ENCODE measurements at places on chromosomes 2 and 18. TPM values are rescaled to one million over a fixed set of nuclear protein-coding genes. Genes with fewer than 3 reads are reported as not detected.

DNA sequence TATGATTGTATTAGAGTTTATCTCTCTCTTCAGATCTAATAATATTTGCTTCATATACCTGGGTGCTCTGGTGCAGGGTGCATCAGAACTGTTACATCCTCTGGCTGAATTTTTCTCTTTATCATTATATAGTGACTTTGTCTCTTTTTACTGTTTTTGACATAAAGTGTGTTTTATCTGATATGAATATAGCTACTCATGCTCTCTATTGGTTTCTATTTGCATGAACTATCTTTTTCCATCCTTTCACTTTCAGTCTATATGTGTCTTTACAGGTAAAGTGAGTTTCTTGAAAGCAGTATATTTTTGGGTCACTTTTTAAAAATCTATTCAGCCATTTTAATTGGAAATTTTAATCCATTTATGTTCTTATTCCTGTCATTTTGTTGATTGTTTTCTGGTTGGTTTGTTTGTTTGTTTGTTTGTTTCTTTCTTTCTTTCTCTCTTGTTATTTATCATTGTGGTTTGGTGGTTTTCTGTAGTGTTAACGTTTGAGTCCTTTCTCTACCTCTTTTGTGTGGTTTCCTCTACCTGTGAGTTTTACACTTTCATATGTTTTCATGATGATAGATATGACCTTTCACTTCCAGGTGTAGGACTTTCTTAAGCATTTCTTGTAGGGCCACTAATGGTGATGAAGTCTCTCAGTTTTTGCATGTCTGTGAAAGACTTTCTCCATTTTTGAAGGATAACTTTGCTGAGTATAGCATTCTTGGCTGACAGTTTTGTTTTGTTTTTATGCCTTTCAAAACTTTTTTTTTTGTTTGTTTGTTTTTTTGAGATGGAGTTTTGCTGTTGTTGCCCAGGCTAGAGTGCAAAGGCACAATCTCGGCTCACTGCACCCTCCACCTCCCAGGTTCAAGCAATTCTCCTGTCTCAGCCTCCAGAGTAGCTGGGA is 54.9 kb downstream of the CCNT2 start:
- H3K4me3 ChIP-seq, result no peak overlapping the region
- DNase-seq, result no peak
- H3K27me3 ChIP-seq, result no peaks in the 10 kb centered on the region
- H3K4me1 ChIP-seq, result no peaks in the 10 kb centered on the region

DNA sequence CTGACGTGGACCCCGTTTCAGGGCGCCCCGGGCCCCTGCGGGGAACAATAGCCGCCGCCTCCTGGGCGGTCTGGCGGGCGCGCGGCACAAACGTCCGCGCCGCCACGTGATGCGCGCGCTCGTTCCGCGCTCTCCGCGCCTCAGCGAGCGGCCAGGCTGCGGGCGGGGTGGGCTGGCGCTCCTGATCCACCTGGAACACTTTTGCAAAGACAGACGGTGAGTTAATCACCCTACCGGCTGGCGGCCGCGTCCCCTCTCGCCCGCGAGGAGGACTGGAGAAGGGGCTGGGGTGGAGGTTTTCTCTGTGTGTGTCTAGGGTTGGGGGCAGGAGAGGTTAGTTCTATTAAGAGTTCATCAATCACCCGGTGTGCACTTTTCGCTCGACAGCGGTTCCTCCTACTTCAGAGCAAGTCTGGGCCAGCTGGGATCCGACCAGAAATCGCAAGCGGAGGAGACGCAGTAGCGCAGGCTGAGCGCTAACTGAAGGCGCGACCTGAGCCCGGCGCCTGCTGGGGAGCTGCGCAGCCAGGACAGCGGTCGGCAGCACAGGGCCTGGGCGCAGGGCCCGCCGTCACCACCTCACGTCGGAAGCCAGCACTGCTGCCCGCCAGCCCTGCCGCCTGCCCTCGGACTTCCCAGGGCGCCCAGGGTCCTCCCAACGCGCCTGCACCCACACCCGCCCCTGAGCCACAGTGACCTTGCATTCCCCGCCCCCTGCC is 10.3 kb upstream of the HOXD1 start:
- no peaks in the 10 kb centered on the region for H3K36me3 ChIP-seq
- peak; percentile 38 for DNase-seq
- peak overlapping the region; percentile 48 for H3K4me3 ChIP-seq
- peak overlapping the region; percentile 76 for H3K27ac ChIP-seq

- H3K27me3 ChIP-seq, result no peaks in the 10 kb centered on the region
- H3K4me1 ChIP-seq, result no peaks in the 10 kb centered on the region
- H3K4me3 ChIP-seq, result no peak overlapping the region
Measured at GRCh38 chr2:197215748-197216360, 94.7 kb downstream of the ANKRD44 start.

The HK2 gene
- total RNA-seq, result 142 TPM

GRCh38 chr2:226652369-226652768 is 147.3 kb downstream of the IRS1 start:
- no peaks in the 10 kb centered on the region for H3K27me3 ChIP-seq
- H3K27ac ChIP-seq, result no peak overlapping the region
- H3K4me3 ChIP-seq, result no peak overlapping the region
- H3K36me3 ChIP-seq, result no peaks in the 10 kb centered on the region
- peaks cover 10% of the 10 kb centered on the region for H3K4me1 ChIP-seq

The ARHGEF33 gene
- total RNA-seq, result 6.2 TPM

The UGT1A4 gene
- total RNA-seq, result not detected
